SK-N-SH (cell line): ENCODE measurements at places on chromosomes 6 and 20.
A peak's percentile ranks its signal among the peaks of the same experiment; 100 is the strongest.

DNA sequence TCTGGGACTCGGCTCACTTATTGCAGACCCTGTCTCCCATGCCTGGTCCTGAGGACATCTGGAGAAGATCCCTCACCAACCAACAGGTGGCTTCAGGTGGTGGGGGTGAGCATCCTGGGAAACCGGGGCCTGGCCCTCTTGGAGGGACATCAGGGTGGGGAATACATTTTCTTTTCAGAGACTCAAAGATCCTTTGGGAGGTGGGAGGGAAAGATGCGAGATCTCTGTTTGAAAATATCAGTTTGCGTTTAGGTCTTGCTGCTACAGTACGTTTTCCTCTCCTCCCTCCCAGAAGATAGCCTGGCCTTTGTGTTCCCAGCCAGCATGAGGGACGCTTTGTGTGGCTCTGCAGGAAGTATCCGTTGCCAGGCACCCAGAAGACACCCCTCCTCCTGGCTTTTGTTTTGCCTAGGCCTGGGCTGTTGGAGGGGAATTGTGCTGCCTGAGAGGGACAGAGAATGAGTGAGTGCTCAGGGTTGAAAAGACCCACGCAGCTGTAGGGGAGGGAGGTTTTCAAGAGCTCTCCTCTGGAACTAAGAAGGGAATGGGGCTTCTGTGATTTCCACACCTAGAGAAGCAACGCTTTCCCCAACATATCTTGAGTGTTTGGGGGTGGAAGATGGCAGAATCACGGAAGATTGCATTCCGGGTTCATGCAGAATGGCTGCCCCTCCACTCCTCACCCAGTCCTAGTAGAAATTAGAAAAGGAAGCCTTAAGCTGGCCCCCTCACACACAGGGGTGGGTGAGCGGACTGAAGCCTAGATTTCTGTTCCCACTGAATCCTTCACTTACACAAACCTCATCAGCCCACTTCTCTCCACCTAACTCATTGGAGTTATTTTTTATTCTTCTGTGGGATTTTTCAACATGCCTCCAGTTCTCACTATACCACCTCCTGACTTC, 22.0 kb upstream of the SLC2A12 start:
- no peak for DNase-seq

GRCh38 chr6:75204217-75204958, 1.5 kb downstream of the COL12A1 start:
- peak; percentile 74 for DNase-seq

- no peak for DNase-seq
These were observed 337.9 kb downstream of the CD83 start for GRCh38 chr6:14455427-14455826.

GRCh38 chr6:87465051-87465450, 7.7 kb upstream of the SLC35A1 start:
- DNase-seq = no peak

DNA sequence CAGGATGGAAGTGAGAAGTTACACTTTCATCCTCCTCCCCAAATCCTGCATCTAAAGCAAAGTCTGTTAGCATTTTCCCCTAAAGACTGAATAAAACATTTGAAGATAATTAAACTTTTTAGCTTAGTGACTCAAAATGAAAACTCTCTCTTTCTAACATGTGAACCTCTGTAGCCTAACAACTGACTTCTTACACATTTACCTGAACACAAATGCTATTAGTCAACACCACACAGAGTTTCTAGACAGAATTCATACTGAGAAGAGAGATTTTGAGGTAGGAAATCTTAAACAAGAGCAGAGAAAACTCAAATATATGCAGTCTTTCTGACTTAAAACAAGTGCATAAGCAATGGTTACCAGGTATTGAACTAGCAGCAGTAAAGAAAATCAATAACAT, 149.9 kb upstream of the SMLR1 start:
- DNase-seq = no peak

DNA sequence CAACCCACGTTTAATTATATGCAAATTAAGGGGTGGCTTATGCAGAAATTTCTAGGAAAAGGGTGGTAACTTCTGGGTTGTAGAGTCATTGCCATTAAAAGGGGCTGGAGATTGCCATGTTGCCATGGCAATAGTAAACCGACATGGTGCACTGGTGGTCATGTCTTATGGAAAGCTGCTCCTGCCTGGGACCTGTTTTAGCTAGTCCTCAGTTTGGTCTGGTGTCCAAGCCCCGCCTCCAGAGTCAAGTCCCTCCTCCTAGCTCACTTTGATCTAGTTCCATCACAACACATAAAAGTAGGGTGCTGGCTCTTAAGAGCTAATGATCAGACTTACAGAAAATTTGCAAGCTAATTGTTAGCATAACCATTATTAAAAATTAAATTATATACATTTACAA, 5.3 kb downstream of the SLC22A2 start:
- no peak for DNase-seq

- DNase-seq = no peak
These were observed 4.2 kb upstream of the CST11 start for GRCh38 chr20:23456873-23457272.

- no peak for DNase-seq
These were observed 488.4 kb downstream of the PREX1 start for GRCh38 chr20:48339190-48339985.
